ENCODE measurements at places on chromosomes 3 and 15.

- DNase-seq: no peak
Measured at GRCh38 chr15:71800835-71801745, 9.3 kb upstream of the NR2E3 start.

DNA sequence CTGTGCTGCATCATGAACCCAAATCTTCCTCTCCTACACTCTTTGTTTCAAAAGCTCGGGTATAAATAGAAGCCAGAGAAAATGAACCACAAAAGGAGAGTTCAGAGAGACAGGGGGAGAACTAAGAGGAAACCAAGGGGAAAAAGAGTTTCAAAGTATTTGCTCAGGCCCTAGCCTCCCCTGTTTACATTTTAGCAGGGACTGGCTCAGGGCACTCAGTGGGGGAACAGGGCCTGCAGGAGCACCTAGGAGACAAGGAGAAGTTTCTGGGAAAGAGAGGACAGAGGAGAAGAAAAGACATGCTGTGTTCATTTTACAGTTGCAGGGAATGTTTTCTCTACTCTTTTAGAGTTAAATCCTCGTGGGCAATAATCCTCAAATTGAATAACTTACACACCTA, 8.5 kb upstream of the IL17RD start:
- no peak for DNase-seq

GRCh38 chr3:76349715-76350480, 564.5 kb upstream of the ZNF717 start:
- DNase-seq: no peak

GRCh38 chr3:182925330-182925943, 54.9 kb downstream of the DCUN1D1 start:
- no peak for DNase-seq

DNA sequence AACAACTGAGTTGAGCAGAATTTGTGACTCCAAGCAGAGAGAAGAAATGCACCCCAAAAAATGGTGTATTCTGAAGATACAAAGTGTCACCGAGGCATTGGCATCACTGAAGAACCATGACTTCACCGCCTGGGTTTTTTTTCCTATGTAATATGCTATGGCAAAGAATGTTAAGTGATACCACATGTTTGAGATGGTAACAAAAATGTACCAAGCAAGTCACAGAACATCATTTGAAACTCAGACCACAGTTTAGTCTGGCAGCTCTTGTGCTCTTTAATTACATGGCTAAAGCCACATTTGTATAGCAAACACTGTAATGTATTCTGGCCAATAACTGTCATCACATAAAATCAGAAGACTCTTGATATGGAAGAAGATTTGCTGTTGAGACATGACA, 323.5 kb downstream of the ULK4 start:
- no peak for DNase-seq

DNA sequence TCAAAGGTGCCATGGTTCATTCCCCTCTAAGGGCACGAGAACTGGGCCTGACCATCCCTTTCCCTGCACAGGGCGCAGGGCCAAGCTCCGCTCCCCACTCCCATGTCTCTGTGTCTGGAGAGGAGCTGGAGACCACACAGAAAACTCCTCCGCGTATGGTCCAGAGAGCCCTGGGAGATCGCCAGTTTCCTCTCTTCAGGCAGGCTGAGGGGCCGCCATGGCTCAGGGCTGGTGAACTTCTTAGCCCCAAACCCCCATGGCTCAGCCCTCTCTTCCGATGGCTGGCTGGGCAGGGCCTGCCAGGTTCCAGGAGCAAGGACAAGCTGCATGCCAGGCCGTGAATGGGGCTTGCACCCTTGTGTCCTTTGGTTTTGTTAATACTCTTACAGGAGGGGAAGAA, 52.9 kb downstream of the EXOG start:
- no peak for DNase-seq

- DNase-seq: no peak
Measured at GRCh38 chr3:4908433-4909156, 70.6 kb upstream of the BHLHE40 start.

GRCh38 chr15:56619887-56620286, 113.4 kb downstream of the ZNF280D start:
- no peak for DNase-seq

DNA sequence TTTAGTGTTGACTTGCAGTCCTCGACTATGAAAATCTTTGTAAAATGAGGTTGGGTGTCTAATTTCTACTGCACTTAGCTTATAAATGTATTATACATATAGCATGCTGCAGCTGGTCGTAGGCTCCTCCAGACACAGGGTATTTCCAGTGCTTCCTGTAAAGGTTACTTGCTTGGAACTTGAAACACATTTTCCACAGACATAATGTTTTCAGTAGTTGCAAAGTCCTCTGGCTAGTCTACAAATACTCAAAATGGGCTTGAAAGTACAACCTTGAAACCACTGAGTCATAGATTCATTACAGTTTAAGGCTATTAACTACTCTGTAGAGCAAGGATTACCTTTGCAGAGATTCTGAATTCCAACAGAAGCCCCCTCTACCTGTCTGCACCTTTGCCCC, 464.1 kb downstream of the RAP2B start:
- DNase-seq: no peak

DNA sequence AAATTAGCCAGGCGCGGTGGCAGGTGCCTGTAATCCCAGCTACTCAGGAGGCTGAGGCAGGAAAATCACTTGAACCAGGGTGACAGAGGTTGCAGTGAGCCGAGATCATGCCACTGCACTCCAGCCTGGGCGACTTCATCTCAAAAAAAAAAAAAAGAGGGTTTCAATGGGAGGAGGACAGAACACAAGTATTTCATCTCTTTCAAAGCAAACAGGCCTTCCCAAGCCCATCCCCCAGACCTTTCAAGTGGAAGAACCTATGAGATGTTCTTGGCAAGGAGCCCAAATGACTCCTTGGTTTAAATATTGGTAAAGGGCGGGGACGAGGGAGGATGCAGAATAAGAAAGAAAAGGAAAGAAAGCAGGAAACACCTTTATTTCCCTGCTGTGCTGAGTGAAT, 62.2 kb upstream of the MCF2L2 start:
- no peak for DNase-seq

DNA sequence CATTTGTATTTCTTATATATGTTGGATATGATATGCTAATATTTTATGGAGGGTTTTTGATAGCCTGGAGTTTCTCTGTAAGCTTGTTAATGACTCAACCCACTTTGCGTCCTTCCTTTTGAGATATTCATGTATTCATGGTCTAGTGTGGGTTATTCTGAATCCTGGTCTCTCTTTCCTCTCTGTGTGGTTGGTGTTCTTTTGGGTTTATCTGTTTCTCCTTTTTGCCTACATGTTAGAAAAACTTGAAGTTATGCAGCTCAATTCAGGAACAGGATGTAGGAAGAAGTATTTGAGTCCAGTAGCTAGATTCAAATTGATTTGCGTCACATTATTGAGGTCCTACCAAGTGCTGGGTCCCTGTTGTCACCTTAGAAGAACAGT, 28.1 kb downstream of the CMTM7 start:
- DNase-seq: no peak

GRCh38 chr15:45670091-45670490, 35.3 kb downstream of the SQOR start:
- no peak for DNase-seq

- DNase-seq: no peak
Measured at GRCh38 chr15:26841514-26841913, 25.3 kb upstream of the GABRA5 start.

DNA sequence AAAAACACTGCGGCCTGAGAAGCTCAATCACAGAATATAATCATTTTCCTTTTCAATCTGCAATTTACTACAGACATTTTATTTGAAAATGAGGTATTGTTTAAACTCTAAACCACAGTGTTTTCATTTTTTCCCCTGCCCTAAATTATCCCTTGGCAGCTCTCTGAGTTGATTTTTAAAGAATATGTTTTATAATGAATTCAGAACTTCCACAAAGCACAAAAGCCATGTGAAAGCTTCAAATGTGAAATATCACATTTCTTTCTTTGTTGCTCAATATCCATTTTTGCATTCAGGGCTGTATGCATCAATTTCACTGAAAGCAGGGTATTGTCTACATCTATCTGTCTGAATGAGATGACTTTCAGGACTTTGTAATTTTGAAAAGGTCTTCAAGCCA, 813.6 kb upstream of the ALCAM start:
- DNase-seq: no peak

DNA sequence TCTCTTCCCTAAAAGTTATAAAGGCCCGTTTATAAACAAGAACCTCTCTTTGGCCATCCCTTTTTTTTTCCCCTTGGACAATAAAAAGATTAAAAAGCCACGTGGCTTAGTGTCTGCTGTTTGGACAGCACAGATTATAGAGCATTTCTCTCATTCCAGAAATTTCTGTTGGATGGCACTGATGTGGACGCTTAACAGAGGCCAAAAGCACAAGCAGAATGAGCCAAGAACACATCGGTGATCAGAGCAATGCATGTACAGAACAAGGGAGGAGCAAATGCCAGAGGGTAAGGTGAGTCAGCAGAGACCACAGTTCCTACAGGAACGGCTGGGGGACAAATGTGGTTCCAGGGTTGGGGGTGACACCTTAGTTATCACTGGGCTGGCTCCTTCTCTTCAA, 30.3 kb upstream of the CTNNB1 start:
- DNase-seq: no peak

DNA sequence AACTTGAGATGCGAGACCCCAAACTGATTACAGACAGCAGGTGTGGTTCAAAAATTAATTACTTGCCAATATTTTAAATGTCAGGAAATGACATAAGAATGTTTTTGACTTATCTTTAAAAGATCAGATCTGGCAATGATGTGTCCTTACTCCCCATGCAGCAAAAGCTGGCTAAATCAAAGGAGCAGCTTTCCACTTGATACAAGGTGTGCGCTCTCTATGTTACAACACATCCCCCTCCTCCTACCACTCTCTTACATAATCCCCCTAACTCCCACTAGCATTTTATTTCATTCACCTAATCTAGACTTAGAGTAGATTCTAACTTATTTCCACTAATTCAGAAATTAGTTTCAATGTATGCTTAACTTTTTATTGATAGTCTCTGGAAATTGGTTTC, 609.0 kb downstream of the GRM7 start:
- no peak for DNase-seq

DNA sequence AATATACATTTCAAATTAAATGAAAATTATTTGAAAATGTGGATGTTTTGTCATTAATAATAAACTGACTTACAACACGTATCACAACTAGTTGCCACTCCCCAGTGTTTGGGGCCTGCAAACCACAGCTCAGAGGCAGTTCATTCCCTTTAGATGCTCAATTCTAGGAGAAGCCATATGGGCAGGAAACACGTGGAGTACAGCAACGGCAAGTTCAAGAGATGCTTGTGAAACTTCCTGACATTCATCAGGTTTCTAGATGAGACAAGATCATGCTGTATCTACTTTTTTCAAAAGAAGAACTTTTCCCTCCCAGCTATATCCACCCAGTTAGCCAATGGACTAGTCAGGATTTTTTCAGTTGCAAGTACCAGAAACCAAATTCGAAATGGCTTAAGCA, 17.6 kb upstream of the PLA2G4D start:
- DNase-seq: no peak

DNA sequence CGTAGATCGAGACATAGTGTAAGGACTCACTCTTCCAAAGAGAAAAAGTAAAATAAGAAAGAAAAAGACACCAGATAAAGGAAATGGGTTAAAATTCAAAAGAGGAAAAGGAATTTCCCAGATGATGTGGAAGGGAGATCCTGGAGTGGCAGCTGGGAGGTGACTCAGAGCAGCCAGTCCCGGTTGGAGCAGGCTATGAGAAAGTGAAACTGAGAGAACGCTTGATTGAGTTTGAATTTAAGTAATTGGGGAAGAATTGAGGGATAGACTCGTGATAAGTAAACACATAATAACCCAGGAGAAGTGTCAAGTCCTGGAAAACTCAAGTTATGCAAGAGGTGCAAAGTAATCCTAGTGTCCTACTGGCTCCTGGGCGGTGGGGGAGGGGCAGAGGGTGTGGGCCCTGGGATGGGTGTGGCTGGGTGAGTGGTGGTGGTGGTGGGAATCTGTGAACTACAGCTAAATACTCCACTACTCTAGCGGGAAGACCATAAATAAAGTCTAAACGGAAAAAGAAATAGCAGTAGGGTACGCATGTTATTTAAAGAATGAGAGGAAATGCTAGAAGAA, 1.2 kb downstream of the PRR20G start:
- no peak for DNase-seq

DNA sequence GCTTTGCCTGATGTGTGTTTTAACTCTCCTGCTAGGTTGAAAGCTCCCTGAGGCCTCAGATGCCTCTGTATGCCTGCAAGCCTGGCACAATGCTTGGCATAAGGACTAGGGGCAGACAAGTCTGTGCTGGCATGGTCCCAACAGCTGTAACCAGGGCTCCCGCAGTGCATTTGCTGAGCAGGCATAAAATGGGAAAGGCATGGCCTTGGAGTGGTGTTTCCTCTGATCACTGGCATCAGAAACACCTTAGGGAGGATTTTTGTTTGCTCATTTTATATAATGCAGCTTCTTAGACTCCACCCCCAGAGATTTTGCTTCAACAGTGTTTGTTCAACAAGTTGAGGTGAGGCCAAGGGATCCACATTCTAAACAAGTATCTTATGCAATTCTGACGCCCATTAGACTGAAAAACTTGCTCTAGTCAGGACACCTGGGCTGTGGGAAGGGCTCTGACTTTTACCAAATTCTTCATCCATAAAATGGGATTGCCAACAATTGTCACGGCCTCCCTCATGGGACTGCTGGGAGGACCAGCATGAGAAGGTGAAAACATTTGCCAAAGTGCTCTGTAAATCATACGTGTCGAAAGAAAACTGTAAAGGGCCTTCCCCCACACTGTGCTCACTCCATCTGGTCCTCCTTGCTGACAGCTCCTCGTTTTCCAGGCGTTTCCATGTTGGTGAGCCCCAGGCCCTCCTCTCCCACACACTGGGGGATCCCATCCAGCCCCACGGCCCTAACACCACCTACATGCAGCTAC, 43.1 kb downstream of the STARD5 start:
- no peak for DNase-seq

- DNase-seq: no peak
Measured at GRCh38 chr3:98553753-98554152, 22.0 kb downstream of the GPR15 start.

- DNase-seq: no peak
Measured at GRCh38 chr3:117346901-117347300, 637.3 kb downstream of the TUSC7 start.

- no peak for DNase-seq
Measured at GRCh38 chr15:97661796-97662195, 298.7 kb upstream of the ARRDC4 start.

DNA sequence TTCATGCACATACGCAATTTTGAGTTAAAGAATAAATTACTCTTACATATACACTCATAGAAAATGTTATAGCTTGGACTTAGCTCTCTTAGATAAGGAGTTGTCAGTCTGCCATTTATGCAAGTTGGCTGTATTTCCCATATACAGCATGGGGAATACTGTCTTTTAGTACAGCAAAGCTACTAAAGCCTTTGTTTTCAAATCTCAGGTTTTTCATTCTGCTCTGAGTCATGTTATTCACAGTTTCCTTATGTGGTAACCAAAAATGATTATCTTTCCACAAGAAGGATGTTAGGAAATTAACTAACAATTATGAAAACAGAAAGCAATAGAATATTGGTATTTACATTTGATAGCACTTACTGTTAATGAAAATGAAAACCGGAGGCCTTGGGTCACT, 4.3 kb upstream of the TIPARP start:
- DNase-seq: no peak

- no peak for DNase-seq
Measured at GRCh38 chr3:111589303-111590142, 5.6 kb downstream of the ZBED2 start.

All from activated CD4-positive, alpha-beta T cell treated with anti-CD3 and anti-CD28 coated beads, Interleukin-2, amount 50 U/mL, for 1 hour (primary cell).